ENCODE measurements at places on chromosomes 12 and 14.

- no peak for DNase-seq
Observed at GRCh38 chr14:40318211-40318719, 886.0 kb upstream of the FBXO33 start.

GRCh38 chr14:63361790-63362189, 43.1 kb upstream of the GPHB5 start:
- no peak for DNase-seq

GRCh38 chr12:52320784-52321400, at the start of gene KRT83:
TSS of gene KRT83 (minus strand) at chr12:52321398. CDS start at chr12:52321335, 63 bp downstream.
- DNase-seq: no peak

- no peak for DNase-seq
Observed at GRCh38 chr12:66708704-66709456, 30.0 kb upstream of the GRIP1 start.

GRCh38 chr14:61491224-61491623, 169.8 kb downstream of the PRKCH start:
- no peak for DNase-seq

GRCh38 chr12:108853981-108854446, 3.4 kb downstream of the SSH1 start:
- DNase-seq: no peak

DNA sequence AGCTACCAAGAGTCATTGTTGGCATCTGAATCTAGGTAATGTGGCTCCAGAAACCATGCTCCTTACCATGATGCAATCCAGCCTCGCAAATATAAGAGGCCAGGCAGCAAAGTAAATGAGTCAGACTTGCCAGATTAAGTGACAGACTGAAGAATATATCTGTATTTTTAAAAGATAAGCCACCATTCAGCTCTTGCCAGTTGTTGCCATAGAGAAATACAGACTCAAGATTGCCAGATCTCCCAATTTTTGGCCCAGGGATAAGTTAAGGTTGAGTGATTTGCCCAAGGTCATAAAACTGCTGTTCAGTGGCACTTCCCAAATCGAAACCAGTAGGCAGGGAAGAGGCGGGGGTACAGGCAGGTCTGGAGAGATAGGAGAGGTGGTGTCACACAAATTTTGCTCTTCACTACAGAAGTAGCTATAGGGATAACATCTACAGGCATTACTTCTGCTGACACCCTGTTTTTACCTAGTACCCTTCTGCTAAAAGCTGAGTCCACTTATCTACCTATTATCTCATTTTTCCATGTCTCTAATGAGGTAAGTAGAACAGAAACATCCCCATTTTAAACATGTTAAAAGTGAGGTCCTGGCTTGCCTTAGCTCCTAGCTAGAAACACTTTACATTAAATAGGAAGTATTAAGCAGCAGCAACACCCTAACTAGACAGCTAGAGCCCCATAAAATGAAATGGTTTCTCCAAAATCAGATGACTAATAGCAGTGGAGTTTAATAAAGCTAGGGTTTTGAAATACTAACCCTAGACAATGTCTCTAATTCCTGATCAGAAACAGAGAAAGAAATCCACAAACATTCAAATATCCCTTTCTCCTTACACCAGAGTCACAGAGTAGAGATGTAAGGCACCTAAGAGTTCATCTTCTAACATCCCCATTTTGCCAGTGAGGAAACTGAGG, 19.5 kb downstream of the DCAF5 start:
- no peak for DNase-seq

- peak; percentile 5 for DNase-seq
Observed at GRCh38 chr12:101671157-101671791, 26.2 kb upstream of the CHPT1 start.

DNA sequence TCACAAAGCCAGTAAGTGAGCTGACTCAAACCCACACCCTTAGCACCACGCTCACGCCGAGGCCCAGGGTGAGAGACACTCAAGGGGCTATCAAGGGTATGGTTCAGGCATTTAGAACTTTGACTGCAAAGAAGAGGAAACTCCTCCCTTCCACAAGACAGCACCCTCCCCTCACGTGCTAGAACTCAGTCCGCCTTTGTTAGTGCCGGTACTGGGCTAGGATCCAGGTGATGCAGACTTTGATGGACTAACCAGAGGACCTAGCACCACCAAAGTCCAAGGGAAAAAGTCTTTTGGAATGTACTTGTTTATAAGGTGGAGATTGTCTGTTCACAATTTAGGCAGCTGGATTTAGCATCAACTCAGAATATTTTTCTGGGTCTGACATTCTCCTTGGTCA, 33.7 kb downstream of the VWF start:
- DNase-seq: peak; percentile 33

DNA sequence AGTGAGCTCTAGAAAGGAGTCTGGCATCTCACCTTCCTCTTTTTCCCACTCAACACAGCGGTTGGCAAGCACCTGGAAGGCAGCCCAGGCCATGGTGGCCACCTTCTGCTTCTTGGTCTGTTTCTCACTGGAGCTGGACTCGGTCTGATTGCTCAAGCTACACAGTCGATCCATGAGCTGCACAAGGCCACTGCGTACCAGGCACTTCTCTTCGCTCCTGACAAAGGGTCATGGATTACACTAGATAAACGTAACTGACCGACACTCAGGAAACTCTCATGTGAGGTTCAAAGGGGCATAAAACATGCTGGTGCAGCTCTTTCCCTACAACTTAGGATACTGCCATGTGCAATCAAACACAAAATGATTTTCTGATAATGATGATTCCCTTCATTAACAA, 113.7 kb downstream of the TRAFD1 start:
- no peak for DNase-seq

DNA sequence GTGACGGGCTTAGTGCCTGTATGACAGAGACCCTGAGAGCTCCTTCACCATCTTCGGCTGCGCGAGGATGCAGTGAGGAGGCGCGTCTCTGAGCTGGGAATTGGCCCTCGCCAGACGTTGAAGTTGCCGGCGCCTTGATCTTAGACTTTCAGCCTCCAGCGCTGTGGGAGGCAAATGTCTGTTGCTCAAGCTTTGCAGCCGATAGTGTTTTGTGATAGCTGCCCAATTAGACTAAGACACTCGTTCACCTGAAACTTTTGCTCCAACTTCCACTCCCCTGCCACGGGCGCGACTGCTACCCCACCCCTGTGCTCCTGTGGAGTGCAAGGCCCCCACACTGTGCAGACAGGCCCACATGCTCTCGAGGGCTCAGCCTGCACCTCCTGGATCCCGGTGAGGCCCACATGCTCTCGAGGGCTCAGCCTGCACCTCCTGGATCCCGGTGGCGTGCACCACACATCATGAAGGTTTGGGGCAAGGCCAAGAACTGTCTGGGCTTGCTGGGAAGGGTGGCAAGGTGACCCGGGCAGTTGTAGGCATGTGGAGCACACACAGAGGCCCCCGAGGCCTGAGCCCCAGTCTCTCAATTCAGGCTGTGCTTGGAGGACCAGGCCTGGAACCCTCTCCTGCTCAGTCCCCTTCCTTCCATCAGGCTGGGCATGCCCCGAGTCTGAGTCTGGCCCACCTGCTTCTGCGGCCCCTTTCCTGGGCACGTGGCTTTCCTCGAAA, 324.6 kb downstream of the TMEM121 start:
- no peak for DNase-seq

DNA sequence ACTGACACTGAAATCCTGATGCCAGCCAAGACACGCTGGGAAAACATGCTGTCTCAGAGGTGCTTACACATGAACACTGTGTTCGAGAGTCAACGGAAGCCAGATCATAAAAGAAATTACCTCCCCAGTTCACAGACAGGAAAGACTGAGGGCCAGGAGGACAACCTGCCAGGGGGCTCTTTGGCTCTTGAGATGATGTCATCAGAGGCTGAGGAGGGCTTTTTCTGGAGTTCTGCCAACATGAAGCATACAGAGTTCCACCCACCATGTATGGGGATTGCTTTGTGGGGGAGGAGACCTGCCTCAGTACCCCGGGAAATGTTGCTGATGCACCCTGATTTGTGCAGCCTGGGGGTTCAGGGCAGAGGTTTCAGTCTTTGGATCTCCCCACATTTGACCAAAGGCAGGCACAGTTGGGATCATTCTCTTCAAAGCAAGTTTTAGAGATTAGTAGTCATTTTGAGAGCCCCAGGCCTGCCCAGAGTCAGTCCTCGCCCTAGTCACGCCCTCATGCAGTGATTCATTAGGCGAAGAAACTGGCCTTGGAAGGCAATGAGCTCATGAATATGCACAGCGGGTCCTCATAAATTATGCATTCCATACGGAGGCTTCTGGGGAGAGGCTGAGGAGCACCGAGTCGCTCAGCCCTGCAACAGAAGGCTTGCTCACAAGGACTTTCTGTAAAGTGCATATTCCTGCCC, 34.9 kb upstream of the EML1 start:
- DNase-seq: peak; percentile 69

DNA sequence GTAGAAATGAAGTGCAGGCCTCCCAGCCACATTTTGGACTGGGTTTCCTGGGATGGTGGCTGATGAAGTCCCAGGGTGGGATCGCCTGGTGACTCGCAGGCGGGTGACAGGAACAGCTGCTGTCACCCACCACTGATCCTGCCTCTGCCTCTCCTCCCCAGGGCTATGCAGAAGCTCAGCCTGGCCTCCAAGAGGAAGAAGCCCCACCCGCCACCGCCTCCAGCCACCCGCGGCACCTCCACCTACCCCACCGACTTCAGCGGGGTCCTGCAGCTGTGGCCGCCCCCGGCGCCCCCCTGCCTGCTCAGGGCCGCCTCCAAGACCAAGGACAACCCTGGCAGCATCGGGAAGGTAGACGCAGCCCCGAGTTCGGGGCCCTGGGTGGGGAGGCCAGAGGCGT, 28.3 kb downstream of the KIF26A start:
- DNase-seq: no peak

GRCh38 chr12:2335513-2335912, 282.7 kb downstream of the CACNA1C start:
- DNase-seq: no peak

DNA sequence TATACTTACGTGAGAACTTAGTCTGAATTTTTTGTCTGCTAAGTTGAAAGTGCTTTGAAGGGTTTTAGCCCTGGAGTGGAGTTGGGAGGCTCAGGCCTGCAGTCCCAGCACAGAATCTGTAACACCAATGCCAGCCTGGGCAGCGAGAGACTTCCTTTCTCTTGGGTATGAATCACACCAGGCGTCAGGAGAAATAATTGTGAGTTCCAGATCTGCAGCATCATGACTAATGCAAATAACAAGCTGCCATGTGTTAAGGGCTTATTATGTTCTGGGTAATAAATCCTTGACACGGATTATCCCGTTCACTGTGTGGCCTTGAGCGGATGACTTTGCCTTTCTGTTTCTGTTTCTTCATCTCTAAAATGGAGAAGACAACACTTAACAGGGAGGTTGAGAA, 70.6 kb downstream of the B4GALNT3 start:
- DNase-seq: no peak

- DNase-seq: peak; percentile 12
Observed at GRCh38 chr12:74412606-74413230, 124.9 kb upstream of the ATXN7L3B start.

GRCh38 chr12:130489293-130489692, 151.6 kb downstream of the PIWIL1 start:
- DNase-seq: no peak

DNA sequence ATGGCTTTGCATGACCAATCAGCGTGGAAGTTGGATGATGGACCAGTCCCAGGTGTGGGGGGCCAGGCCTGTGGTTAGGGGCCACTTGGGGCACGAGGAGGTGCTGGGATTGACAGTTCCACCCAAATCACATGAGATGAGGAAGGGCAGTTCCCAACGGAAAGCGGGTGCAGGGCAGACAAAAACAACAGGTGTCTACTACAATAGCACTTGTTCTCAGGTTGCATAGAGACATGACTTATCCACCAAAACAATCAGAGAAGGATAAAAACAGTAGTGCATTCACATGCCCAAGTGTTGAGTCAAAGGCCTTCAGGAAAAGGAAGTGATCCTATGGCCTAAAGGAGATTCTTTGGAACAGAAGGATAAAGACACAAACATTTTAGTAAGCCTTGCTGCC, 14.6 kb upstream of the EIF2B2 start:
- DNase-seq: no peak

DNA sequence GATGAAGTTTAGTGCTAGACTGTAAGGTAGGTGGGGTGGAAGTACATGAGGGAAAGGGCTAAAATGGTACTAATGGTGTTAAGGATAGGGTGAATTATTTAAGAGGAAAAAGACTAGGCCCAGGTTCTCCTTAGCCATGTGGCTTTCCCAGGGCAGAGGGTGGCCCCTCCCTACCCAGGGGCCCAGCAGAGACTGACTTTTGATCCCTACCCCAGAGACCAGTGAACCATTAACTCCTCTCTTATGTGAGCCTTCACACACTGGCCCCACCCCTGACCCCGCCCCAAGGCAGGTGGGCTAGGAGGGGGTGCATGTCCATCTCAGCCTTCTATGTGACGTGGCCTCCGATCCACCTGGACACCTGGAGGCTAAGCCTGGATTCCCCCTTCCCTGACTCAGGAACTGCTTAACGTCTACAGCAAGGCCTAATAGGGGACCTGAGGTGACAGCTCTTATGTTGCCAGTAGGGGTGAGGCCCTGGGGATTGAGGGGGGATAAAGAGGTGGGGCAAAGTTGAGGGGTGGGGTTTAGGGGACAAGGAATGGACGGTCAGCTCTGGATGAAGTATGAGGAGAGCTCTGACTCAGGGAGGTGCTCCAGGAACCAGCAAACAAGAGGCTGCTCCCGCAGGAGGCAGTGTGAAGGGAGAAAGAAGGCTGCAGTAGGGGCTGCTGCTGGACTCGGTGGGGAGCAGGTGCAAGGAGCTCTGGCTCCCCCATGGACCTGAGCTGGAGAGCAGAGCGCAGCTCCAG, 757 bp downstream of the SLC39A5 start:
- no peak for DNase-seq

GRCh38 chr12:48988030-48988649, 10.0 kb downstream of the WNT1 start:
- DNase-seq: no peak

- no peak for DNase-seq
Observed at GRCh38 chr14:90451443-90451842, 54.6 kb downstream of the CALM1 start.
